ENCODE measurements at places on chromosomes 6 and 20.

DNA sequence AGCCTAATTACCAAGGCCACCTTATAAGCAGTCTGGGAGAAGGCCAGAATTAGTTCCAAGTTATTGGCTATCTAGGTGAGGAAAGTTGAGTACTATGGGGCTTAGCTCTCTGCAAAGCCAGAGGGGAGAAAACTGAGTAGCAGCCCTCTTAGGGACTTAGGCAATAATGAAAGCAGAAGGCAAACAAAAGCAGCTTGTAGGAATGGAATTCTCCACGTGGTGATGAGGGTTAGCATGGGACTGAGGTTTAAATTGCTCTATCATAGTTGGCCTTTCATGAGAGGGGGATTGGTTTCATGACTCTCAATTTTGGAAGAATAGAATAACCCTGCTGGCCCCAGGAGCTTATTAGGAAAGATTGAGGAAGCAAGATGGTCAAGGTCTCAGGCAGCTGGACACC lies 7.0 kb upstream of the UBE2J1 start:
- DNase-seq: no peak

DNA sequence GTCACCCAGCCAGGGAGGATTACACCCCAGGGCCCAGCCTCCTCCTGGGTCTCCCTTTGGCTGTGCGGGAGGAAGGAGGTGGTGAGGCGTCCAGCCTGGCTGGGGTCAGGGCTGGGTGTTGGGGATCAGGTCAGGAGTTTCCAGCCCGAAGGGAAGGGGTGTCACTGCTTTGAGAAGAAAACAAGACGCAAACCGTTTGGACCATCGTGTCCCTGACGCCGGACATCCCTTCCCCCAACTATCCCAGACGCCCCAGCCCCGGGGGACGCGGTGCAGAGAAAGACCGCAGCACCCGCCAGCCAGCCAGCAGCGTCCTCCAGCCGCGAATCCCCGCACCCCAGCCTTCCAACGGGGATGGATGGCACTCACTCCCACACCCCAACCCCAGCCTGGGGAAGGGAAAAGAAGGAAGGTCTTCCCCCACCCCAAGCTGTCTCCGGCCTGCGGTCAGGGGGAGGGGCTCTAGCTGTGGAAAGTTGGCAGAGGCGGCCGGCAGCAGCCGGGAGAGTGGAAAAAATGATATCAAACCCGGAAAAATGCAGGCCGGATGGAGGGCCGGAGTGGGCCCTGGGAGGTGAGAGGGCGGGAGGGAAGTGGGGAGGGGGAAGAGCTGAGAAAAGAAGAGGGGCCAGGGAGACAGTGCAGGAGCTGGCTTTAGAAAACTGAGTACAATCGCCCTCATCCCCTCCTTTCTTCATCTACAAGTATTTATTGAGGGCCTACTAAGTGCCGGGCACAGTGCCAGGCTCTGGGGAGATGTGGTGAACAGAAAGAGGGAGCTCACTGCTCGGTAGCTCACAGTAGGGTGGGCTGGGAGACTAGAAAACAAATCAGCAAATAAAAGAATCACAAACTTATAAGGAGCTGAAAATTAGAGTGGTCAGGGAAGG lies 10.6 kb downstream of the REM1 start:
- DNase-seq: no peak

DNA sequence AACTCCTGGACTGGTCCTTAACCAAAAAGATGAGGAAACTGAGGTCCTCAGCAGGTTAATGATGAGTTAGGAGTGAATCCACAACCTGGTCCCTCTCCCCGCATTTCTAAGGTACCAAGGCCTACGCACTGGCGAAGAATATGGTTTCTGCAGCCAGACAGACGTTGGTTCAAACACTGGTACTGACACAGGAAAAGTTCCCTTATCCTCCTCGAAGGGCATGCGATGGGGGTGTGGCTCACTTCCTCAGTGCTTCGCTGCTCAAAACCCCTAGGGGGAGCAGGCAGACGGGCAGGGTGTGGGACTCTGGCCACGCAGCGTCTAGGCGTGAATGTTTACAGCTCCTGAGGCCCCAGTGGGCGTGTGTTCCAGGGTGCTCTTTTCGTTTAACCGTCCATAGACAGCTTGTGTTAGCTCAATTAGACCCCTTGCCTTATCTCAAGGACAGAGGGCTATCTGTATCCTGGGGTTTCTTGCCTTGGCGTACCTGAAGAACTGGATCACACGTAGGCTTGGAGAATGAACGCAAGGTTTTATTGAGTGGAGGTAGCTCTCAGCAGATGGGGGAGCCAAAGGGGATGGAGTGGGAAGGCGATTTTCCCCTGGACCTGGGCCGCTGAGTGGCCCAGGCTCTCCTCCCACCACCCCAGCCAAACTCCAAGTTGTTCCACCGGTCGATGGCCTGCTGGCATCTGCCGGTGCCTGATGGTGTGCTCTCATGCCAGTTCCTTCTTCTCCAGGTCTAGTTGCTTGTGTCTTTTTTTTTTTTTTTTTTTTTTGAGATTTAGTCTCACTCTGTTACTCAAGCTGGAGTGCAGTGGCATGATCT lies 31.8 kb upstream of the PTPN1 start:
- peak; percentile 66 for DNase-seq

DNA sequence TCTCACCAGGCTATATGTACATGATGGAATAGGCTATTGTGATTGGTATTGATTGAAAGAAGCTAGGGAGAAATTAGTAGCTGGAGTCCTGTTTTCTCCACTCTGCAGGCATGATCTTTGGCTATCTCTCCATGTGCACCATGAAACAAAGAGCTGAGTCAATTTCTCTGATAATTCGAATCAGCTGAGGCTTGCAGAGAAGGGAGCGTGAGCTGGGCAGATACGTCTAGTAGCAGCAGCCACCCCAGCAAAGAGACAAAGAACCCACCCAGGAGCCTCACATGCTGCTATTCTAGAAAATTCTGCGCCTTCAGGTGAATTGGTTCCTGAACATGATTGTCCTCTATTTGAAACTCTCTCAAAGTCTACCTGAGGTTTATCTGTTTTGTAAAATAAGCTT lies 6.9 kb upstream of the SGK1 start:
- no peak for DNase-seq

Data from stimulated activated CD4-positive, alpha-beta T cell treated with anti-CD3 and anti-CD28 coated beads, Interleukin-4, amount 100 ng/mL, for 48 hours (primary cell).